Neuronal stem cell (in vitro differentiated cells): ENCODE measurements at places on chromosomes 12 and 14.

GRCh38 chr12:54419088-54419887, at the start of gene ITGA5:
Gene ITGA5 (minus strand): TSS chr12:54419266. CDS start chr12:54419198, 68 bp downstream.
- peak; percentile 48 for DNase-seq

GRCh38 chr12:5616854-5617253, 184.9 kb downstream of the NTF3 start:
- DNase-seq, result no peak

- no peak for DNase-seq
Observed at GRCh38 chr12:31783996-31784645, 55.3 kb upstream of the AMN1 start.

DNA sequence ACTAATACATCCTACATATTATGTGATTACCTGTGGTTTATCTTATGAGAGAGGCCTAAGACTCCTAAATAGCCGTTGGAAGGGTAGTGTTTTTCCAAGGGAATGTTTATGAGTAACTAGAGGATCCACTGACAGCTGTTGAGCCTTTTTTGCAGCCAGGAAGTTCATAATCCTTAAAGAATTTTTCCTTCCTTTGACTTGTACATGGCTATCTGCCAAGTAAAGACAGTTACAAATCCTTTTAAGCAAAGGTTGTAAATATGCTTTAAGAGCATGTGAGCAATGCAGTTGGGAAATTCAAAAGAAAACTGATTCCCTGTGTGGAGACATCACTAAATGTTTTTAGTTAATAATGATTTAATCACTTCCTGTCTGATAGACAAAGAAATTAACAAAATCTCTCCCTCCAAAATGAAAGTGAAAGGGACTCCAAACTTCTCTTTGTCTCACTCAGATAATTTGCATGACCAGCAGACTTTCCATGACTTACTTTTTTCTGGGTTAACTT, 333.8 kb downstream of the PDZRN4 start:
- no peak for DNase-seq

- DNase-seq, result no peak
Observed at GRCh38 chr12:112236386-112236785, 111.0 kb downstream of the TRAFD1 start.

DNA sequence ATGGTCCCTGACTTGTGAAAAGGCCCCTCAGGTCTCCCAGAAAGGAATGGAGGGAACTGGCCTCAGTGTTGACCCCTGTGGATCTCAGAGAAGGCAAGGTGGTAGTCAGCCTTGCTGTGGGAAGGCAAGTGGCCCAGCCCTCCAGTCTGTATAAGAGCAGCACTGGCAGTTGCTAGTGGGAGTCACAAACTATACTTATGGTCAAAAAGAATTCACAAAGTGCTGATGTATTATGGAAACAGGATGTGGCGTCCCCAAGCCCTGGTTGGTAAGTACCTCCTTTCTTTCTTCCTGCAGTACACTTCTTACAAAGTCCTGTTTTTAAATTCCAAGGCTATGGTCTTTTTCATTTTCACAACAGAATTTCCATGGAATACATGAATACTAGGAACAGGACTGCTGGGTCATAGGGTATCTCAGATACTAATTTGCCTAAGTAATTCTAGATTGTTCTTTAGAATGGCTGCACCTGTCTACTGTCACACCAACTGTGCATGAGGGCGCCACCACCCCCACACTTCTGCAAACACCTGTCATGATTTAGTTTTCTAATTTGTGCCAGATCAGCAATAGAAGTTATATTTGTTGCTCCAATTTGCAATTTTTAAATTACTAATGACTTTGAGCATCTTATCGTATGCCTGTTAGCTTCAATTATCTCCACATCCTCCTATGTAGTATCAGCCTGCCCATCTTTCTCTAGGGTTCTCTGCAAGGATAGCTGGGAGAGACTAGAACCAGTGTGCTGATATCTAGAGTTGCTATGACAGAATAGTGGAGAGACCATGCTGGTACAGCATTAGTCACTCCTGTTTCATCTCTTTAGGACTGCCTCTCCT, 40.7 kb upstream of the TMEM263 start:
- no peak for DNase-seq

DNA sequence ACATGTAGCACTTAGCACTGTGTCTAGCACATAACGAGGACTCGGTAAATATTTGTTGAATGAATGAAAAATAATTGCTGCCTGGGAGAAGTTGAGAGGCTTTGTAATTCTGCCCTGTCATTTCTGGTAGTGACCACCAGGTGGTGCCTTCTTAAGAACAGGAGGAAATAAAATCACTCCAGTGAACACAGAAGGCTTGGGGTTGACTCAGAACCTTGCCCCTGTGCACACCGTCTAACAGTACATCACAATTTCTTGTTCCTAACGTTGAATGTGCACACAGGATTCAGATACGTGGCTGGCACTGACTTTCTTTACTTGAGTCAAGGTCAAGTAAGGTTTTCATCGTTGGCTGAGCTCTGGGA, 91.8 kb downstream of the RGS6 start:
- peak; percentile 43 for DNase-seq

DNA sequence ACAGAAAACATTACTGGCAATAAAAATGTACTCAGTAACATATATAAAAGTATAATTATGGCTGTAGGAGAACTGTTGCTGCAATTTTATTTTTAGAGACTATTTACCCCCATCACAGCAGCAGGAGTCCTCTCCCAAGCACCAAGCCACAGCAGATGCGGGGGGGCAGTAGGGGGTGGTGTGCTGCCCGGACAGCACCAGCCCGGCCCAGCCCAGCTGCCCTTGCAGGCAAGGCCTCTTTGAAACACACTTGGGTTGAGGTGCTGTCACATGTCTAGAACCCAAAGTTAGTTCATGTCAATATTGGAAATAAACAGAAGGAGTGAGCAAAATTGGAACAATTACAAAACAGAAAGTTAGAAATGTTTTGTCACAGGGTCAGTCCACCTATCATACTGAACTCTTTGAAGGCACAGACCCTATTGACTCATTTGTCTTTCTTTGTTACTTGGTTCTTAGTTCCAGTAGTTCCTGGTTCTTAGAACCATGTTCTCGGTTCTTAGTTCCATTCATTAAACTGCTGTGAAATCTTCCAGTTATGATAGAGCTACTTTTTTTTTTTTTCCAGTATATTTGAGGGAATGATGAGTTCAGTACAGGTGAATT, 22.7 kb downstream of the CCNK start:
- no peak for DNase-seq

- DNase-seq, result peak; percentile 15
Observed at GRCh38 chr12:91361864-91362263, 179.2 kb upstream of the DCN start.

DNA sequence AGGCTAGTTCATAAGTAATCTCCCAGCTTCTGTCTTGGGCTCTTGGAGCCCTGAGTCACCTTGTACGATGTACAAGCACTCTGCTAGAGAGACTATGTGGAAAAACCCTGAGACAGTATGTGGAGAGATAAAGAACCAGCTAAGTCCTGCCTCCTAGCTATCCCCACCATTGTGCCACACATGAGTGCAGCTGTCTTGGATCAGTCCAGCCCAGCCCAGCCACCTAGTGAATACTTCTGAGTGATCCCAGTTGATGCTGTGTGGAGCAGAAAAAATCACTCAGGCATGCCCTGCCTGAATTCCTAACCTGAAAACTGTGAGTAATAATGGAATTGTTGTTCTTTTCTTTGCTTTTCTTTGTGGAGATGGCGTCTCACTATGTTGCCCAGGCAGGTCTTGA, 5.1 kb upstream of the SERPINA6 start:
- no peak for DNase-seq

DNA sequence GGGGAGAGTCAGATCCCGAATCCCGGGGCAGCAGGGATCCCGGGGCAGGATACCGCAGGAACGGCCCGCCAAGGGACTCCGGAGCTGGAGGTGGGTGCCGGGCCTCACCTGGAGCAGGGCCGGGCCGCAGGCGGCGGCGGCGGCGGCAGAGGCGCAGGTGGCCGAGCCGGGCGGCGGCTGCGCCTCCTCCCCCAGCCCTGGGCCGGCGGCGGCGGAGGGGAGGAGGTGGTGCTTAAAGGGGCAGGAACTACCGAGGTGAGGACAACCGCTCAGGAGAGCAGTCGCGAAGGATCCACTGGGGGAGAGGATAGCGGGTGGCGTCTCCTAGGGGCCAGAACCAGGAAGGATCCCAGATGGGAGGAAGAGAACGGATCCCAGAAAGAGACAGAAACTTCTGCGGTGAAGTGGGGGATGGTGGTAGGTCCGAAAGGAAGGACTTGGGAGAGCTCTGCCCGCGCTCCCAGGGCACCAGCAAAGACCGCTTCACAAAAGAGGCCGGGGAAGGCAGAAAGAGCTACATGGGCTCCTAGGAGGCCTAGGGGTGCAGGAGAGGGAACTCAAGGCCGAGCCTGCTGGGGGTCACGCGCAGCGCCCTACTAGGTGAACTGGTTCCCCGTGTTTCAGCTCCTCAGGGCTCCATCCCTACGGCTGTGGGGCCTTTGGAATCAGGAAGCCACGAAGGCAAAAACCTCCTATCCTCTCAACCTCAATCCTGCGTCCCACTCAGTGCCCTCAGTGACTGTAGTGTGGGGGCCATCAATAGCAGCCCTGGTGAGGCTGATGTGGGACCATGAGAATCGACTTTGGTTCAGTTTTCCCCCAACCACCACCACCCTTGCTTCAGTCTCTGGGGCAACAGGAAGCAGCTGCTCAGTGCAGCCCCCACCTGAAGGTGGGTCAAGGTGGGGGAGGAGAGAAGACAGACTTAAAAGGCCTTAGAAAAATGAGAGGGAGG, 5.0 kb upstream of the BAZ2A start:
- no peak for DNase-seq

- peak; percentile 49 for DNase-seq
Observed at GRCh38 chr14:76644855-76645518, 116.3 kb upstream of the VASH1 start.

DNA sequence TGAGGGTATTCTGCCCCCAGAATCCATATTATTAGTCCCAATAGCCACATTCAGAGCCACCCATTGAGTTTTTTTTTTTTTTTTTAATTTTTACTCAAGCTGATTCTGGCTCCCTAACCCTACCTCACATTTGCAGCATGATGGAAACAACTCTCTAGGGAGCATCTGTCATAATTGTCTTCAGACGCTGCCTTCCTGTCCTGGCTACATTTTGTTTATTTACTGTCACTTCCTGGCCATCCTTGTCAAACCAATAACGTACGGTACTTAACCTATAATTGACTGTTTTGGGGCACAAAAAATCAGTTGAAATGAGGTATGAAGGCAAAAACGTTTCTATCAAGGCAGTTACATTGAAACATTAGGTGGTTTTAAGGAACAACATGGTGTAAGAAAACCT, 2.1 kb downstream of the GLIPR1 start:
- no peak for DNase-seq

DNA sequence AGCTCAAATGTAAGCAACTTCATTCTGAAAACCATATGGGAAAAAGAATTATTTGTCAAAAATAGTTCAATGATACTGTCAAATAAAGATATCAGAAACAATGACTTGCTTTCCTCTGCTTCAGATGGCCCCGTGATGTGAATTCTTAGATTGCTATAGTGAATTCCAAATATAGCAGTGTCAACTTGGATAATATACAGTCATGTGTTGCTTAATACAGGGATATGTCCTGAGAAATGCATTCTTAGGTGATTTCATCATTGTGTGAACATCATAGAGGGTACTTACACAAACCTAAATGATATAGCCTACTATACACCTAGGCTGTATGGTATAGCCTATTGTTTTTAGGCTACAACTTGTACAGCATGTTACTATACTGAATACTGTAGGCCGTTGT, 108.7 kb upstream of the MIS18BP1 start:
- DNase-seq, result no peak

- no peak for DNase-seq
Observed at GRCh38 chr14:59306775-59307174, 118.3 kb downstream of the DAAM1 start.

DNA sequence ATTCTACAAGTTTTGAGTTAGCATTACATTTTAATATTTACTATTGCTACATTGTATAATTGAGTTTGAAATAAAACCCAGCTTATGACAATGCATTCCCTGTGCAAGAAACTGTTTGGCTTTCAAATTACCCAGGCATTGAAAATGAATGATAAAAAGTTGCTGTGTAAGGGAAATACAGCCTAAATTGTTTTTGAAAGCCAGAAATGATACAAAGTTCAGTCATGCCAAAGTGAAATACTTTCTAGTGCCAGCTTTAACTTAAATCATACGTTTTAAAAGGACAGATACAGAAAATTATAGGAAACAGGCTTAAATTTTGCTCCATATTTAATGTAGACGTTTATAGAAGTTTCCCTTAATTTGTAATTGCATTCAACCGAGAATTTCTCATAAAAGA, 2.8 kb downstream of the MGAT2 start:
- DNase-seq, result no peak

- DNase-seq, result no peak
Observed at GRCh38 chr14:22271838-22272799, 316.9 kb downstream of the DAD1 start.

DNA sequence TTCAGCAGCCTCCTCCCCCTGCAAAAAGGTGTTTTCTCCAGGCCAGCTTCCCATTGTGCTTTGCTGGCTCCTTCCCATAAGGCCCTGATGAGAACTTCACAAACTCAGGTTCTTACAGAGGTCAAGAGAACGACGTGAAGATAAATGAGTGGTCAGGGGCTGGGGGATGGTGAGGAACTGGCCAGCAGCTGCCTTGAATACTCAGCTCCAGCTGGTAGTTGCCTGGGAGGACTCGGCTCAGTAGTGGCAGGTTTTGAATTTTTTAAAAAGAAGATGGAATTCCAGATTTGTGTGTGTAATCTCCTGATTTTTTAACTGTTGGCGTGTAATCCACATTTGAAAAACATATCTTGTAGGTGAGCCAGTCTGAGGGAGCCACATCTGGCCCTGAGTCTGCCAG, 5.9 kb downstream of the DDX55 start:
- no peak for DNase-seq

DNA sequence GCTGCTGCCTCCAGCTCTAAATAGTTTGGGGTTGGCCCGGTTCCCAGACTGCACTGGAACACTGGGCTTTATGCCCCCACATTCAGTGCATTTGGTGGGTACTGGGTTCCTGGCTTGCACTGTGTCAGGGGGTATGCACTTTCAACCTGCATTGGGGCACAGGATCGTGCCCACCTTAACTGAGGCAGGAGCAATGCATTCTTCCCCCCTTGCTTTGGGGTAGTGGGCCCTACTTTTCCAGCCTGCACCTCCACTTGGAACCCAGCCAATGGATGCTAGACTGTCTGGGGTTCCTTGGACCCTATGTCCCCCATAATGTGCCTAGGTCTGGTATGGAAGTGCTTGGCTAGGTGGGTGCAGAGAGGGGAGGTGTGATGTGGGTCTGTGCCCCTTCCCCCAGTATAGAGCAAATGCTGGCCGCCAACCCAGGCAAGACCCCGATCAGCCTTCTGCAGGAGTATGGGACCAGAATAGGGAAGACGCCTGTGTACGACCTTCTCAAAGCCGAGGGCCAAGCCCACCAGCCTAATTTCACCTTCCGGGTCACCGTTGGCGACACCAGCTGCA, 615 bp downstream of the TARBP2 start:
- no peak for DNase-seq
